ENCODE measurements at places on chromosomes 2 and 18.

DNA sequence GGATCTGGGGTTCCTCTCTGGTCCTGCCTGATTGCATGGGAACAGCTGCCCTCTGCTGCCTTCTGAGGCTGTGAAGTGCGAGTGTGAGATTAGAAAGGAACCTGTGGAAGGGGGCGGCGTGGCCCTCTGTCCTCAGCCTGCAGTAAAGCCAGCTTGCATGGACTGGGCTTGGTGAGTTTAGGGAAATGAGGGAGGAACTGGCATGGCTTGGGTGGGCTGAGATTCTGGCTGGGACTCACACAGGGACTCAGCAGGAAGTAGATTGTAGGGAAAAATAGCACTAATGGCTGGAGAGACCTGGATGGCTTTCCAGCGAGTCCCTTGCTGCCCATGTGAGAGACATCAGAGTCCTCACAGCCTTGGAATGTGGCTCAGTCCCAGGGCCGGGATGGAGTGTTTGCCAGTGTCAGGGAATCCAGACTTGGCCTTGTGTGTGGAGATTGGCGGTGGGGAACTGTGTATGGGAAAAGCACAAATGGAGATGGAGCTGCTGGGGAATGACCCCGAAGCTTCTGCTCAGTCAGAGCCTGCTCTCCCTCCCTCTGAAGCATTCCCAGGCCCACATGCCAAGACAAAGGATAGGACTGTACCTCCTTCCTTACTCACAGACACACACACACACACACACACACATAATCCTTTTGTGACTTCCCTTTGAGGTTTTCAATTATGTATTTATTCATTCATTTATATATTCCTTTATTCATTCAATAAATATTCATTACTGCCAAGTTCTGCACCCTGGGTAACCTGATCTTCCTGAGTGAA, 115.4 kb downstream of the ACAA2 start:
- no peak for DNase-seq

GRCh38 chr18:77960791-77961410, 711.3 kb downstream of the GALR1 start:
- DNase-seq, result no peak

DNA sequence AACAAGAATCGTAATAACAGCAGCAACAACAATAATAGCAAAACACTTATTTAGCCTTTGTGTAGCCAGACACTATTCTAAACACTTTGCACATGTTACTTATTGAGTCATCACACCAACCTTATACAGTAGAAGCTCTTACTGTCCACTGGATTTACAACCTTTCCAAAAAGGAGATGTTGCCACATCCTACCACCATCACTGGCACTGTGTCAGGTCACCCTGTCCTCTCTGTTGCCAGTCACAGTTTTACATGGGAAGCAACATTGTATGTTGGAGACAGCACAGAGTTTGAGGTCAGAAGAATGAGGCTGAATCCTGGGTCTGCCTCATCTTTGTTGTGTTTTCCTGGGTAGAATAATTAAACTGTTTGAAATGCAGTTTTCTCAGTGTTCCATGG, 201.4 kb upstream of the EPAS1 start:
- no peak for DNase-seq

- DNase-seq, result no peak
Measured at GRCh38 chr2:108588070-108588668, 53.9 kb downstream of the LIMS1 start.

DNA sequence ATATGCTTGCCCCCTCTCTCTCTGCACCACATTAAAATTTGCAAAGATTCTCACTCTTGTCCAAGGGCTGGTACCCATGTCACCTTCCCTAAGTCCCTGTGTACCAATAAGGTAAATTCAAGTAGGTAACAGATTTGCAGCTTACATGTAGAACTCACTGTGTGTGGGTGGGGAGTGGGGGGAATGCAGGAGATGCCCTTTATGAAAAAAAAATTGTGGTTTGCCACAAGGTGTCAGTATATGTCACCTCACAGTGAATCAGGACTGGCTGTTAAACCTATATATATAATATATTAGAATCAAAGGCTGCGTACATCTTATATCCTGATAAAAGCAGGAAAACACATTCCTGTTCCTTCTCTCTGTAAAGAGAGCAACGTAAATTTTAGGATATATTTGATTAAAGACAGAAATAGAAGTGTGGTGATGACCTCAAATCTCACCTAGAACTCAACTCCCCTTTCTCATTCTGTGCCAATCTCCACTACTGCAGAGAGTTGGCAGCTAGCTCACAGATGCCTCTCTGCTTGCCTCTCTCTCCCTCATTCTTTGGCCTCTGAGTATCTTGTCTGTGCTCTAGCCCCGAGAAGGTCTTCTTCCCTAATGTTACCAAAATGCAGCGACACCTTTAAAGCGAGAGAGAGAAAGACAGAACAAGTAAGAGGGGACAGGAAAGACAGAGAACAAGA, 536 bp downstream of the XDH start:
- DNase-seq, result no peak

DNA sequence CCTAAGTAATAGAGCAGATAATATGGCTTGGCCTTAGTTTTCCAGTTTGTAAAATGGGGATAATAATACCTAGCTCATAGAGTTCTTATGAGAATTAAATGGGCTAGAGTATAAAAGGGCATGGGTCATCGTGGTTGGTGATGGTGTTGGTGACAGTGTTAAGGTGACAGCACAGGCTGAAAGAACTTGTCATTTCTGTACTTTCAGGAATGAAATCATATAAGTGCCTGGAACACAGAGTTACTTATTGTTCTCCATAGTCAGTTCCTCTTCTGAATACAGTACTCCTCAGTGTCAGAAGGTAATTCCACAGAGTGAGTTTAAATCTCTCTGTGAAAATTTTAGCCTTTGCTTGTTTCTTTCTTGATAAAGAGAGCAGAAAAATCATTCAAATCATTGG, 42.4 kb downstream of the KIF5C start:
- no peak for DNase-seq

DNA sequence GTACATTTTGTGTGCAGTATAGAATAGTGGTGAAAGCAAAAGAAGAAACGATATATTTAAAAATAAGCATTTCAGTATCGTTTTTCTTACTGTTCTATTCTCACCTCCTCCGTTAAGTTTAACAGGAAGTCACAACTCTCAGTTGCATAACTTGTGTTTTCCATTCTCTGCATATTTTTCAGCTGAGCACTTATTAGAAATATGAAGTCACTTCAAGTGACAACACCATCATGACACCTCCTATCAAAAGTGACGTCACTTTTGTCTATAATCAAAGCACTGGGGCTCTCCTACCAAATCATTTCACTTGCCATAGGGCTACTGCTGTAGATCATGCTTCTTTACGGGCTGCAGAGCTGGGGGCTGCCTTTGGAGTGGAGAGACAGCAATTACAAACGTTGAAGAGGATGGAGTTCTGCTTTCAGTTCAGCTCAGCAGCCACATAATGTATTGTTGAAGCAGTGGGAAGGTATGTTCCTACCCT, 36.3 kb downstream of the STAT4 start:
- peak; percentile 6 for DNase-seq

GRCh38 chr2:101773137-101773536, 75.6 kb downstream of the MAP4K4 start:
- DNase-seq, result no peak

DNA sequence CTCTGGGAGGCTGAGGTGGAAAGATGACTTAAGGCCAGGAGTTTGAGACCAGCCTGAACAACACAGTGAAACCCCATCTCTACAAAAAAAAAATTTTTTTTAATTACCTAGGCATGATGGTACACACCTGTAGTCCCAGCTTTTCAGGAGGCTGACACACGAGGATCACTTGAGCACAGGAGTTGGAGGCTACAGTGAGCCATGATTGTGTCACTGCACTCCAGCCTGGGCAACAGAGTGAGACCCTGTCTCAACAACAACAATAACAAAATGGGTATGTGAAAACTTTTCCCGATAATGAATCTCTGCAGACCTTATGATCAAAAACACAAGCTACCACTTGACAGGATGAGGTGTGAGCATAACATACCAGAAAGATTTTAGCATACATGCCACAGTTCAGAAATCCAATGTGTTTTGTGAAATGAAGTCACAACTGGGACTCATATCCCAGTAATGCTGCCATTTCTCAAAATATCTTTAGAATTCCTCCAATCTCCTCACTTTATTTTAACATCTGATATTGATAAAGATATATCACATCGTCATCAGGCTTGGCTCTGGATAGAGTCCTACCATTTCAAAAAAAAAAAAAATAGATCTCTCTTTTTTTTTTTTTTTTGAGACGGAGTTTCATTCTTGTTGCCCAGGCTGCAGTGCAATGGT, 74.0 kb upstream of the PELI1 start:
- DNase-seq, result no peak

GRCh38 chr2:120675460-120676130, 60.1 kb upstream of the GLI2 start:
- no peak for DNase-seq

DNA sequence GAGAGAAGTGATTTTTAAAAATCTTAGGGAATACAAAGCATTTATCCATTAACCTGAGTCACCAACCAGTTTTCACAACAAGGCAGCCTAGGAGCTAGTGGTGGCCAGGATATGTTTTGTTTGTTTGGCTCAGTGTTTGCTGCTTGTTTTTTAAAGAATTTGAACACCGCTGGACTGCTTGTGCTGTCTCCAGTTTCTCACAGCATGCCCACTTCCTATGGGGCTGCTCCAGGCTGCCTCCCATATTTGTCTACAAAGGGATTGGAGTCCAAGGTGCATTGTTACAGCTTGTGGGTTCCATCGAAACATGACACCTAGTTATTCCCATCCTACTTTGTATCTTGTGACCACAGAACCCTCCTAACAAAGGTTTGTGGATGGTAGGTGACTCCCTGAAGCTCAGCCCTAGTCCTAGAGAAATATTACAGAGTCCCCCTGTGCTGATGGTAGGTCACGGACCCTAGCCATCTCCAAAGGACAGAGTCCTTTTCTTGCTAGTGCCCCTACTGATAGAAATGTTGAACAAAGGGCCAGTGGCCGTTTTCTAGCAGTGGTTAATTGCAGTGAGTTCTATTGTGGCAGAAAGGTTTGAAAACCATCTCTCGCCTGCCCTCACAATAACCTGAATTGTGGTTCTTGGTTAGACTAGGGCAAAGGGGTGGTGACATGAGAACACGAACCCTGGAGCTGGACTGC, 23.2 kb downstream of the GPR39 start:
- no peak for DNase-seq

DNA sequence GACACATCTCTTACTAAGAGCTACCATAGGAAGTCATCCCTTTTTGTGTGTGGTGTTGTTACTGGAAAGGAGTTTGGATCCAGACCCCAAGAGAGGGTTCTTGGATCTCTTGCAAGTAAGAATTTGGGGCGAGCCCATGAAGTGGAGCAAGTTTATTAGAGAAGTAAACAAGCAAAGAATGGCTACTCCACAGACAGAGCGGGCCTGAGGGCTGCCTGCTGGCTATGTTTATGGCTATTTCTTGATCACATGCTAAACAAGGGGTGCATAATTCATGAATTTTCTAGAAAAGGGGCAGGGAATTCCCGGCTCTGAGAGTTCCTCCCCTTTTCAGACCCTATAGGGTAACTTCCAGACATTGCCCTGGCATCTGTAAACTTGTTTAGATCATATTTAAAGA, 30.6 kb upstream of the PXDN start:
- DNase-seq, result no peak

- no peak for DNase-seq
Measured at GRCh38 chr2:24830786-24831185, 37.6 kb downstream of the CENPO start.

DNA sequence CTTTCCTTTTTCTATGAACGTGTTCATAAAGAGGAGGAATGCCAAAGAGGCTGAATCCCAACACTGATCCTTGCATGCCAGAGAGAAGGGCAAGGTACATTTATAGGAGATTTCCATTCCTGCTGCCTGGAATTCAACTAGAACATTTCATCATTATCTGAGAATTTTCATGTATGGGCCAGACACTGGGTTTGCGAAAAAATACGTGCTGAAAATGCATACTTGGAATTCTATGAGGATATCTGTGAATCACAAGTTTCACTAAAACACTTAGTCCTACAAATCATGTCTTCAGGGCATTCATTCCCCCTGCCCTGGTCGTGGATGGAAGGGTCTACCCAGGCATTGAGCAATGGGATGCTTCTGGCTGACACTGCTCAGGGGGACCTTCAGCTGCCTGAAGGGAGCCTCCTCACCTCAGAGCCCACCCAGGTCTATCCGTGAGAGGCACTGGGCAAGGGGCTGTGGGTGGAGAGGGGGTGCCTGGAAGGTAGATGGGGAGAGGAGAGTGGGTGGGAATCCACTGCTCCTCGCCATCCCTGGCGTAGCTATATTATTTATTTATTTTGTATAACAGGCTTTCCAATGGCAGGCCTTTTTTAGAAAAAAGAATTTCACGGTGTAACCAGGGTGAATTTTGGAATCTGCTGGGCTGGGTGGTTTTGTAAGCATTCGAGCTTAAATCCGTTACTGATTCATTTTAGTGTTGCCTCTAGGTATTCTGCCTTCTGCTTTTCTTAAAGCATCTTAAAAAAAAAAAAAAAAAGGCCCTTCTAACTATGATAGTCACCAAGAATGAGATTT, 560.6 kb upstream of the ID2 start:
- DNase-seq, result no peak

GRCh38 chr2:74834792-74835755, 1.1 kb downstream of the HK2 start:
- peak; percentile 39 for DNase-seq

DNA sequence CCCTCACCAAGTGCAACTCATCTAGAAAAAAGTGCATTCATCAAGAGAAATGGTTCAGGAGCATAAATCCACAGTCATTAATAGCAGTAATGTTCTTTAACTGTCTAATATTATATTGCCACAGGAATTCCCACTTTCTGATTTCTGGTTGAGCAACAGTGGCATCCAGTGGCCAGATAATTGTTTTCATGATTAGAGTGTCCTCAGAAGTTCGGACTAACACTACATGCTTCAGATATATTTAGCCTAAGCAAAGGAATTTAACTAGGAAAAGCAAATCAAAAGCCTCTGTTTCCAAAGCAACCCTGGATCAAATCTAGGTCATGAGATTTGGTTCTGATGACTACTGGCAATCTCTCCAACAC, 9.8 kb upstream of the ERBB4 start:
- no peak for DNase-seq

GRCh38 chr18:22082408-22082807, 87.0 kb upstream of the GATA6 start:
- no peak for DNase-seq

- DNase-seq, result no peak
Measured at GRCh38 chr2:222762342-222762741, 90.9 kb downstream of the MOGAT1 start.

GRCh38 chr2:150413910-150414309, 73.6 kb downstream of the RND3 start:
- no peak for DNase-seq

GRCh38 chr2:3667151-3667631, 9.2 kb downstream of the ALLC start:
- DNase-seq, result no peak

- DNase-seq, result no peak
Measured at GRCh38 chr2:197102231-197102630, 175.7 kb upstream of the PGAP1 start.

DNA sequence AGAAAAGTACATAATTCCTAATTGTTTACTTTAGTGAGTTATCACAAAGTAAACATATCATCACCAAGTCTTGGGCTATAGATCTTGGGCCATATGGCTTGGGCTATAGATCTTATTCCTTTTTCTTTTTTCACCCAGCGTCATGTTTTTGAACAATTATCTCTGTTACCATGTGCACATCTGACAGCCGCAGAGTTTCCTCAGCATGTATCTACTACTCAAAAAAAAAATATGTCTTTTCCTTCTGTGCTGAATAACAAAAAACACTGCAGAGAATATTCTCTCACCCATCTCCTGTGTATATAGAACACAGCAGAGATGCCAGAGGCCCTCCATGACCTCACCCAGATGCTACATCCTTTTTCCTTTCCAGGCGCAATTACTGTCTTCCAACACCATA, 76.2 kb upstream of the MYO3B start:
- no peak for DNase-seq
